NCI-H1048 (cell line): ENCODE measurements at places on chromosomes 12 and 14.

DNA sequence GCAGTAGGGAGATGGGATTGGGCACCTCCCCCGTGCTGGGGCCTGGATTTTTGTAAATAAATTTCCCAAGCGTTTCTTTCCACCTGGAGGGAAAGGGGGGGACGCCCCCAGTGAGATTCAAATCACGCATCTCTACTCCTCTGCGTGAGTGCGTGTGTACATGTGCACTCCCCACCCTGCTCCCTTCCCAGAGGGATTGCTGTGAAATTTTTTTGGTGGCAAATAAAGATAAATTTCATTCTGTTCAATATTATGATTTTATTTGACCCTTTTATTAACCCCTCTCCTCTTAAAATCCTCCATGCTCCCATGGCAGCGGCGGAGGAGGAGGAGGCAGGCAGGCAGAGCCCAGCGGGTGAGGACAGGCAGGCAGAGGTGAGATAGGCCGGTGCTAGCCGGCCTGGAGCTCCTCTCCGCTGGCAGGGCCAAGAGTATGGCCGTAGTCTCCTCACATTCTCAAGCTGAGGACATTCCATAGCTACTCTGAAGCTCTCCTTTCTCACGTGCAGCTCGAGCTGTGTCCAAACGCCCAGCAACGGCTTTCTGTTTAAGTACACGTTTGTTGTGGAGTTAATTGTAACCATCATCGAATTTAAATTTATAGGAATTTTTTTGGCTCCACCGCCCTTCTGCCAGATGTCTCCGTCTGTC, 1.5 kb upstream of the HOTAIR start:
- DNase-seq: no peak

DNA sequence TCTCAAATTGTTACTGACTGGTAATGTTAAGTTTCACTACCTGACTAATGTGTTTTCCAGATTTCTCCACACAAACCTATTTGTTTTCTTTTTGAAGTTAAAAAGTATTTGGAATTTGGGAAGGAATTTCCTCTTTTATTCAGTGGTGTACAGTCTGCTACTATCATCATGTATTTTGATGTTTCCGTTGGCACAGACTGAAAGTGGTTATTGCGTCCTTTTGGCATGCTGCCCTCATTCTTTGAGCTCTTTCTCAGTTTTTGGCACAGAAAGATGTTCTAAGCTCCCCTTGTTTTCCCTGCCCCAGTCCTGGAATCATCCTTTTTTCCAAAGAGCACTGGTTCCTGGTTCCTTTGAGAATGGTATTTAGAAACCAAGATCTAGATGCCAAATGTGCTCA, 31.4 kb upstream of the RTRAF start:
- DNase-seq: no peak

DNA sequence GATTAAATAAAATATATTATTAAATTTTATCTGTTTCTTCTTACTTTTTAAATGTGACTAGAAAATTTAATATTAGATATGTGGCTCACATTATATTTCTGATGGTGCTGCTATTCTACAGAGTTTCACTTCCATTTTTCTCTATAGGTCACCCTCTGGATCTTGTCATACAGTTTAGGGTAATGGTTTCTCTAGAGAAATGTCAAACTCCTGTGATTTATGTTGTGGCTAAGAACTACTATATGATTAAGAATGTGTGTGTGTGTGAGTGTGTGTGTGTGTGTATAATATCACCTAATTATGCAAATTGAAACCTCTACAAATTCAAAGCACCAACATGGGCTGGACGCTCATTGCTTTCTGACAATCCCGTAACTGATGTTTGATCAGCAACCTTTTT, 325.9 kb downstream of the ADAMTS20 start:
- DNase-seq: no peak

DNA sequence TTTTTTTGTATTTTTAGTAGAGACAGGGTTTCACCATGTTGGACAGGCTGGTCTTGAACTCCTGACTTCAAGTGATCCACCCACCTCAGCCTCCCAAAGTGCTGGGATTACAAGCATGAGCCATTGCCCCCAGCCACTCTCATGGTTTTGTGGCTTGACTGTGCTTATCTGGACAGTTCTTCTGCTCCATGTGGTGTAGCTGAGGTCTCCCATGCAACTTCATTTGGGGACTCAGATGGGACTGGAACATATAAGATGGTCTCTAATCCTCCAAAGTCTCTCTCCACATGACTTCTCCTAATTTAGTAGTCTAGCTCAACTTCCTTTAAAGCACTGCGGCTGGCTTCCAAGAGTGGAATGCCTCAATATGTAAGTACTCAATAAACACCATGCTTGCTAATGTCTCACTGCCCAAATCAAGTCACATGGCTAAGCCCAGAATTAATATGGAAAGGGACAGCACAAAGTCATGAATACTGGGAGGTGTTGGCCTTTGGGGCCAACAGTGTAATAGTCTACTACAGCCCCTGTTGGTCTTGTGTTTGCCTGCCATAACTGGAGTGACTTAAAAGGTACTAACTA, 7.4 kb downstream of the INHBC start:
- DNase-seq: no peak

DNA sequence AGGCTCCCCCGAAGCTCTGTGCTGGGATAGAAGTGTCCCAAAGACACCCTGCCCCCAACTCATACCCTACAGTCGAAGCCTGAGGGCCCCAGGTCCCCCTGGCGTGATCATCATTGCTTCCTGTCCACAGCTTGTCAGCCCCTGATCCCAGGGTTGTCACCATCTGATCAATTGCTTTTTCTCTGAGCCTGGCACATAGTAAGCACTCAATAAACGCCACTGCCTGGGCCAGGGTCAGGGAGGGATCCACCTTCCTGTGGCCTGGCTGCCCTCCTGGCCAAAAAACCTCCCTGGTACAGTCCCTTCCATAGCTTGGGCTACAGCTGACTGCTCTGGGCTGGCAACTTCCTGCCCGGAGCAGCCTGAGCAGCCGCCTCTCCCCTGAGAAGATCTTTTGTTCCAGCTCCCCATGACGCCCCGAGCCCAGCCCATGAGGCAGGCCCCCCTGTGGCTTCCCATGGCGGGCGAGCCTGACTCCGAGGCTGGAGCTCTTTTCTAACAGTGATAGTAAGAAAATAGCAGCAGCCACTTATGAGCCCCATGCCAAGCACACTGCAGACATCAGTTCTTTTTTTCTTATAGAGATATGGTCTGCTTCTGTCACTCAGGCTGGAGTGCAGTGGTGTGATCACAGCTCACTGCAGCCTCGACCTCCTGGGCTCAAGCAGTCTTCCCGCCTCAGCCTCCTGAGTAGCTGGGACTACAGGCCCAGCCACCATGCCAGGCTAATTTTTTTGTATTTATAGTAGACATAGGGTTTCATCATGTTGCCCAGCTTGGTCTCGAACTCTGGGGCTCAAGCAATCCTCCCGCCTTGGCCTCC, 6.5 kb downstream of the SH2B3 start:
- no peak for DNase-seq

DNA sequence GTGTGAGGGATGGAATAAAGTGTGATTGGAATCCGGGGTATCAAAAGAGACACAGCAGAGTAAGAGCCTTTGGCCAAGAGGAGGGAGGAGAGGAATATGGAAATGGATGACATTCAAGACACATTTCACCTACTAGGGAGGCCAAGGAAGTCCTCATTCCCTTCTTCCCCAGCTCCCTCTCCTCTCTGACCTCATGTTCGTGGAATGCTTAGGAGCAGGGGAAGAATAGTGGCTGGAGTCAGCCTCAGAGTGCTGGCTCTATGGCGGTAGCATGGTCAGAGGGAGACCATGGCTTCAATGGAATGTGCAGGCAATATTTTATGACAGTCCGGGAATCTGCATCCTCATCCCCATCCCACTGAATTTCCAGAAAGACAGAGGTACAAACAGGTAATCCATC, 196.6 kb downstream of the EGLN3 start:
- no peak for DNase-seq

GRCh38 chr12:79409562-79409961, 281.2 kb downstream of the PAWR start:
- DNase-seq: no peak

DNA sequence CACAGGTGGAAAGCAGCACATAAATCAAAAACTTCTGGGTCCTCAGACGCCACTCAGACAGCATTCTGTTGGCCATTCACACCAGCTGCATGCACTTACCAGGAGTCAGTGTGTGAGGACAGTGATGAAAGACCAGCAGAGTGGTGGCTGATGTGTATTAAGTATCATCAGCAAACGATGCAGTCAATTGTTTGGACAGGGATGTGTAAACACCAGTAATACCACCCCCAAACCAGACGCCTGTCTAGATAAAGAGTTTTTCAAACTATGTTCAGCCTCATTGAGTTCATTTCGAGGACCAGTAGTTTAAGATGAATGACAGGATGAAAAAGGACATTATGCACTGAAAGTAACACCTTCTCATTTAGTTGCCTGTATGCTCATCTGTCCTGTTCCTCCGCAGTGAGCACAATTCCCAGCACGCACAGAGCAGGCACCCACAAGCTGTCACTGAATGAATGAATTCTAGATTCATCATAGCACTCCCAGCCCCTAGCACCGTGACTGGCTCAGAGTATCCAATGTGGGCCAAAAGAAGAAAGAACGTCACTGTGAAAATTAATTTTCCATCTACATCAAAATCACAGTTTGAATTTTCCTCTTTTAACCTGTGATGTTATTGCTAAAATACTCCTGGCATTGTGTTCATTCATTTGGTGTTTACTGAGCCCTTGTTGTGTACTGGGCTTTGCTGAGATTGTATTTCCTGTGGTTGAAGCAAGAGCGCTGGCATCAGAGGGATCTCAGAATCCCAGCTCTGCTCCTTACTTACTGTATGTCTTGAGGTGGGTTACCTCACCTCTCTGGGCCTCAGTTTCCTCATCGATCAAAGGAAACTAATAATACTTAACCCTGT, 124.8 kb upstream of the NOS1 start:
- no peak for DNase-seq

GRCh38 chr12:62660756-62661155, 194.1 kb downstream of the MON2 start:
- DNase-seq: no peak

- peak; percentile 69 for DNase-seq
Observed at GRCh38 chr14:31207287-31207754, 272 bp downstream of the HECTD1 start.

- DNase-seq: no peak
Observed at GRCh38 chr12:120980800-120981368, 2.5 kb downstream of the HNF1A start.

DNA sequence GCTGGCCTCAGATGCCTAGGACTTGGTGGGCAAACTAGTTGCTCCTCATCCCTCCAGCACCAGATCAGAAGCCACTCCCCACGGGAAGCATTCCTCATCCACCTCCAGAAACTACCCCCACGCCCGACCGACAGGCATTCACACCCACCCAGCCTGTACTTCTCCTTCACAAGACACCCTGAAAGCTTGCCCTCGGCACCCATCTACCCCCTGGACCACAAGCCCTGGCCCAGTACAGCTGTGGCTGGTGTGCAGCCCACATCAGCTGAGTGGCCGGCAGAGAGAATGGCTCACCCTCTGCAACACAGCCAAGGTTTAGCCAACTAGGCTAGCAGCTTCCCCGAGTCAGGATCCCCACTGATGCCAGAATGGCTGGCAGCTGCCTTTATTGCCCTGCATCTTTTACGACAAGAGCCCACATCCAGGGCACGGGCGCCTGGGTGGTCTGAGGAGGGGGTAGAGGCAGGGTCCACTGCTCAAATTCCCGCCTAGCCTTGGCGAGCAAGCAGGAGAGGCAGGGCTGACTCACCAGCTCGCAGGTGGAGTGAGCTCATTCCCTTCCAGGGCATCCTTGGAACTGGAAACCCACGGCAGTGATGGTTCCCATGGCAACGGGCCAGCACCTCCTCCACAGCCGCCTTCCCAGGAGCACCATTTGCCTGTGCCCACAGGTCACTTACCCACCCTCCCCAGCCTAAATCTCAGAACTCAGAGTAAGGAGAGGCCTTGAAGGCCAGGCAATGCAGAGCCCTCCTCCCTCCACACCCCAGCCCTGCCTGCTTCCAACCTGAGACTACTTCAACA, 17.1 kb downstream of the ACTN1 start:
- DNase-seq: no peak

- DNase-seq: no peak
Observed at GRCh38 chr14:75150150-75150549, 23.3 kb upstream of the NEK9 start.

DNA sequence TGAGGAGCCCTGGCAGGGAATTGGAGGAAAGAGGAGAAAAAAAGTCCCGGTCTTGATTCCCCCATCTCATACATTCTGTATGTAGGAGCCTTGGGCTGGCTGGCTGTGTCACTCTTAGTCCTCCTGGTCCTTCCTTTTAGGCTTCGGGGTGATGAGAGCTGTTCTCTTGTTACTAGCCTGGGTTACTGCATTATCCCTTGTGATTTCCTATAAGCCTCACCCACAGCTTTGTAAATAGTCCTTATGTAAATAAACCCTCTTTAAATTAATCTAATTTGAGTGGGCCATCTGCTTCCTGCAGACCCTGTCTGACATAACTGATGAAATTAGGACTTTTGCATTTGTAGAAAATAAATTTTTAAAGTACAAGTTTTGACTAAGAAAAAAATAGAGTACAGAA, 19.2 kb downstream of the DNM1L start:
- no peak for DNase-seq

GRCh38 chr14:96398921-96399320, 7.0 kb downstream of the AK7 start:
- DNase-seq: no peak

GRCh38 chr14:28983279-28983678, 216.7 kb downstream of the FOXG1 start:
- no peak for DNase-seq

GRCh38 chr12:57156701-57157403, 9.4 kb upstream of the LRP1-AS start:
- DNase-seq: no peak

DNA sequence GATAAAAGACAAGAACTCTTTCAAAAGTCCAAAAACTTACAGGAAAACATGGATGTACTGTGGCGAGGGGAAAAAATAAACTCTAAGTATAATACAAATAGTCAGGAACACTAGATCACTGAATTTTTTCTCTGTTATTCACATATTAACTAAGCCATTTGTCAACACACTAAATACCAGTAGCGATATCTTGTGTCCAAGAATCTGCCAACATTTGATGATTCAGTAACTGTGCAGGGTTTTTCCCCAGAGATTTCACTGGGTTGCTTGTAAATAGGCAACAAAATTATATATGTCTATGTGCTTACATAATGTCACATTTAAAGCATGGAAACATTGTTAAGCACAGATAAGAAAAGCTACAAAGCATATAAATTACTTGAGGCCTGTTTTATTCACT, 205.9 kb downstream of the KIF21A start:
- no peak for DNase-seq

GRCh38 chr14:101920271-101920670, 44.1 kb upstream of the DYNC1H1 start:
- DNase-seq: no peak

GRCh38 chr12:98645572-98646067, 530 bp downstream of the APAF1 start:
- no peak for DNase-seq

DNA sequence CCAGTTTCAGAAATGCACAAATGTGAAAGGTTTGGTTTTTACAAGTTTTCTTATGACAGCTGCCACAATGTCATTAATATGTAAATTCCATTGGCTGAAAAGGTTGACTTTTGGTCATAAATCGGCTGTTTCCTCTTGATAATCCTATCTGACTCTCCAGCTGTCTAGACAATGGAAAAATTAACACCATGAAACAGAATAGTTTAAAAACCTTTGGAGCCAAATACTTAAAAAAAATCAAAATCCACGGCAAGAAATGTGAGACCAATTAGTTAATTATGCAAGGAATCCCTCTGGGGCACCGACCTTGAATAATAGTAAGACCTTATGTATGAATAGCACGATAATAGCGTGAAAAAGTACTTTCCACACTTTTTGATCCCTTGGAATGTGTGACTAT, 138.0 kb downstream of the ZNF664 start:
- DNase-seq: no peak

GRCh38 chr12:90682398-90682797, 272.6 kb downstream of the CCER1 start:
- no peak for DNase-seq
